ENCODE measurements at places on chromosomes 13 and 19.

GRCh38 chr19:18304458-18305310 lies 18.2 kb downstream of the LSM4 start:
- peaks cover 27% of the 10 kb centered on the region for H3K36me3 ChIP-seq
- peak overlapping the region; percentile 77 for H3K27ac ChIP-seq
- H3K27me3 ChIP-seq = no peaks in the 10 kb centered on the region
- peak overlapping the region; percentile 9 for H3K4me3 ChIP-seq
- H3K4me1 ChIP-seq = peaks cover 16% of the 10 kb centered on the region

DNA sequence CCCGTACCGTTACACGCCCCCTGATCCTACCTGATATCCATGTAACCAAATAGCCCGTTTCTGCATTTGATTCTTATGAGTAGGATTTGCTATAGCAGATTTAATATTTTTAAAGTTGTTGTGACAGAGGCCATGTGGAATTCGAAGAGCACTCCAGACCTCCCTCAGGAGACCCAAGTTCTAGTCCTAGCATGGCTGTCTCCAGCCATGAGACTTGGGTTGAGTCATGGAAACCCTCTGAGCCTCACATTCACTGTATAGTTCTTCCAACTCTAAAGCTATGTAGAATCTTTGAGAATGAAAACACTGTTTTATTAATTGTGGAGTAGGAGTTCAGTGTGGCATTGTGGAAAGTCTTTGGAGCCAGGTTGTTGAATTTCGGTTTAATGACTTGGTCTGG lies 8.0 kb upstream of the GPR183 start:
- H3K4me3 ChIP-seq = no peak overlapping the region
- H3K4me1 ChIP-seq = peaks cover 3% of the 10 kb centered on the region
- H3K27ac ChIP-seq = no peak overlapping the region
- H3K36me3 ChIP-seq = no peaks in the 10 kb centered on the region

GRCh38 chr19:42270346-42271044 lies 1.4 kb downstream of the CIC start:
- peak overlapping the region; percentile 84 for H3K4me3 ChIP-seq
- peaks cover 10% of the 10 kb centered on the region for H3K4me1 ChIP-seq
- peaks cover 13% of the 10 kb centered on the region for H3K36me3 ChIP-seq

DNA sequence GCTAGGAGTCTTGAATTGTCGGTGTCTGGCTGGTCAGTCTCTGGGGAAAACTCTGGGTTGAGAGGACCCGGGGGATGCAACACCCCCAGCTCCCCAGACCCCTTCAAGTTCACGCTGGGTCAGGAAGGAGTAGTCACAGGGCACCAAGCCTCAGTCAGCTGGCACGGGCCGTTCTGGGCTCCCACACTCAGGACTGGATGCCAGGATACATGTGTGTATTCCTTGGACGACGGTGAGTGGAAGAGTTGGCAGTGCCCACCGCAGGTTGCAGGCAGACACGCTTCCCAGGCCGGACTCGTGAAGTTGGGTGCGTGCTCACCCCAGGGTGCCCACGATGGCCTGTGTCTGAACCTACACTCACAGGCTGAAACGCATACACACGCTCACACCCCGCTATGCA lies 5.5 kb downstream of the GADD45B start:
- no peaks in the 10 kb centered on the region for H3K27me3 ChIP-seq
- no peak for DNase-seq
- H3K36me3 ChIP-seq = peaks cover 19% of the 10 kb centered on the region
- no peaks in the 10 kb centered on the region for H3K4me1 ChIP-seq

- H3K4me1 ChIP-seq = no peaks in the 10 kb centered on the region
- H3K27ac ChIP-seq = no peak overlapping the region
- DNase-seq = no peak
- no peaks in the 10 kb centered on the region for H3K27me3 ChIP-seq
- no peak overlapping the region for H3K4me3 ChIP-seq
Measured at GRCh38 chr13:96141032-96141431, 51.1 kb downstream of the HS6ST3 start.

GRCh38 chr19:36837176-36837905 lies 846 bp downstream of the ZNF790 start:
- H3K4me1 ChIP-seq = peaks cover 4% of the 10 kb centered on the region
- H3K27me3 ChIP-seq = no peaks in the 10 kb centered on the region
- peak overlapping the region; percentile 51 for H3K27ac ChIP-seq
- peak overlapping the region; percentile 53 for H3K4me3 ChIP-seq

DNA sequence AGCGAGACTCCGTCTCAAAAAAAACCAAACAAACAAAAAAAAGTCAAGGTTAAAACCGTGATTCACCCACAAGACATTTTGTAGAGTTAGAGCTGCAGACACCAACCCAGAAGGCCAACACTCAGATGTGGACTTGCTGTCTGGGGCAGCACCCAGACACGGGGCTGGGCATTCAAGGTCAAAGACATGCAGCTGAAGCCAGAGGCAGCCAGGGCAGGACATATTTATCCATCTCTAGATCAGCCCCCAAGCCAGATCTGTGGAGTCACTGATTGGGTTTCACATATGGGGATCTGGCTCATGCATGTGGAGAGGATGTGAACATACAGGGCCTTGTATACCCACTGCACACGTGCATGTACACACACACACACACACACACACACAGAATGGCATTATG lies 3.6 kb downstream of the KLK15 start:
- no peaks in the 10 kb centered on the region for H3K27me3 ChIP-seq
- no peak overlapping the region for H3K4me3 ChIP-seq

GRCh38 chr19:36136964-36137686 lies 2.7 kb upstream of the CAPNS1 start:
- no peak overlapping the region for H3K4me3 ChIP-seq
- H3K36me3 ChIP-seq = peaks cover 7% of the 10 kb centered on the region
- peak; percentile 94 for DNase-seq
- peak overlapping the region; percentile 95 for H3K27ac ChIP-seq
- H3K4me1 ChIP-seq = peaks cover 22% of the 10 kb centered on the region
- no peaks in the 10 kb centered on the region for H3K27me3 ChIP-seq

GRCh38 chr13:100497389-100497788 lies 91.2 kb downstream of the GGACT start:
- no peaks in the 10 kb centered on the region for H3K27me3 ChIP-seq
- H3K36me3 ChIP-seq = no peaks in the 10 kb centered on the region
- no peak overlapping the region for H3K4me3 ChIP-seq
- no peak for DNase-seq
- no peaks in the 10 kb centered on the region for H3K4me1 ChIP-seq
- no peak overlapping the region for H3K27ac ChIP-seq

DNA sequence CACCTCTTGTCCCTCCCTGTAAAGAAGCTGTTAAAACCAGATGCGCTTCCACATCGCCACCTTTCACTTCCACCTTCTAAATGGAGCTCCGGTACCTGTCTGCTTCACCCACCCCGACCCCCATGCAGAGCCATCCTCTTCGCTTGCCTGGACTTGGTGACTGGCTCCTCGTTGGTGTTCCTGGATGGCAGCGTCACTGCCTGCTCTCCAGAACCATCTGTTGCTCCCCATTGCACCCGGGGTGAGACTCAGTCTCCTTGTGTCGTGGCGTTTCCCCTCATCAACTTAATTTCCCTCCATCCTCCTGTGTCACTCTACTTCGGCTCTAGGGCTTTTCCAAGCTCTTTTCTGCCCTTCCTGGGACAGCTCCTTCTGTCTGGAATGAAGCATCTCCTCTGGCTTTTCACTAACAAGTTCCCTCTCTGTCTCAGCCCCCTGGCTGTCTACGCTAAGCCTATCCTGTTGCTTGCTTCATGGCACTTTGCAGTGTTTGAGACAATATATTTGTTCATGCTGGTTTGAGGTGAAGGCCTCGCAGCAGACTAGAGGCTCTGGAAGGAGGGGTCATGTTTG lies 10.3 kb downstream of the CEBPG start:
- H3K27ac ChIP-seq = no peak overlapping the region
- H3K36me3 ChIP-seq = peaks cover 62% of the 10 kb centered on the region
- no peak overlapping the region for H3K4me3 ChIP-seq
- no peak for DNase-seq
- no peaks in the 10 kb centered on the region for H3K27me3 ChIP-seq

DNA sequence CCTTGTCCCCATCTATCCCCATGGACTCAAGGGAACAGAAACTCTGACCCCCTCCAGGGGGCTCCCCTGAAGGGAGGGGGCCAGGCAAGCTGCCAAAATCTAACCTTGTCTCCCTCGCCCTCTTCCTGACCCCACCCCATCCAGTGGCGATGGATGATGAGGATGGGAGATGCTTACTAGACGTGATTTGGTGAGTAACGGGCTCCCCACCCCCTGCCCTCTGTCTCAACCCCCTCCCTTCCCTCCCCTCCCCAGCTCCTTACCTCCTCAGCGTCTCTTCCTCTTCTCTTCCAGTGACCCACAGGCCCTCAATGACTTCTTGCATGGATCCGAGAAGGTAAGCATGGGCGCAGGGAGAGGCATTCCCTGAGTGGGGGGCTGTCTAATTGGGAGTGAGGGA lies 39.8 kb upstream of the EHD2 start:
- H3K27me3 ChIP-seq = no peaks in the 10 kb centered on the region
- H3K36me3 ChIP-seq = peaks cover 10% of the 10 kb centered on the region
- no peak overlapping the region for H3K27ac ChIP-seq

DNA sequence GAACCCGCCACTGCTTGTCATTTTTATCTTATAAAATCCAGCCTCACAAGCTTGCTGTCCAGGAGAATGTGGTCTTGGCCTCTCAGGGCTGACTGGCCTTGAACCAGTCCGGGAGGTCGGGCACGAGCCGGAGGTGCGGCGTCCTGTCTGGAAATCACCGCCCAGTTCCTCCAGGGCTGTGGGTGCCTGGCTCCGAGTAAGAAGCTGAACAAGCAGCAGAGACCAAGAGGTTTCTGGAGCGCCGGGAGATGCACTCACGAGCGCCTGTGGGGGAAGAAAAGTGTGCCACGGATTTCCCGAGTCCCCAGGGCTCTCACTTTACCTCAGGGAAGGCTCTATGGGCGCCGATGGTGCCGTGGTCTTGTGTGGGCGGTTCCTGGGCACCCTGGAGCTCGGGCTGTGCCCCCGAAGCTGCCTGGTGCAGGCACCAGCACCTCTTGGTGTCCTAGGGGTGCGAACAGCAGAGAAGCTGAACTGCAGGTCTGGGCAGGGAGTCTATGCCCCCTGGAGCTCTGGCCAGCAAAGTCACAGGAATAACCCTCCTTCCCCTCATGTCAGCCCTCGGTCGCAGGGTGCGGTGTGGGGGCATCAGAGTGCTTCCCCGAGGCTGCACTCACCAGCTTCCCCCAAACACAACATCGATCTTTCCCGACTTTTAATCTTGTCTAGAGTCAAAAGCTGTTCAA lies 50.0 kb downstream of the GAS6 start:
- H3K27ac ChIP-seq = no peak overlapping the region
- no peaks in the 10 kb centered on the region for H3K27me3 ChIP-seq
- H3K4me1 ChIP-seq = no peaks in the 10 kb centered on the region
- no peaks in the 10 kb centered on the region for H3K36me3 ChIP-seq
- DNase-seq = no peak

All from RWPE2 (cell line).